CD4-positive, alpha-beta T cell treated with Interleukin-12 subunit alpha and Interleukin-12 subunit beta, for 1 hour (primary cell): ENCODE measurements at places on chromosomes 3 and 15.

GRCh38 chr15:63089260-63090043 is 32.2 kb upstream of the LACTB start:
- DNase-seq, result no peak

GRCh38 chr3:9023226-9023590 is 59.9 kb upstream of the RAD18 start:
- DNase-seq, result no peak

DNA sequence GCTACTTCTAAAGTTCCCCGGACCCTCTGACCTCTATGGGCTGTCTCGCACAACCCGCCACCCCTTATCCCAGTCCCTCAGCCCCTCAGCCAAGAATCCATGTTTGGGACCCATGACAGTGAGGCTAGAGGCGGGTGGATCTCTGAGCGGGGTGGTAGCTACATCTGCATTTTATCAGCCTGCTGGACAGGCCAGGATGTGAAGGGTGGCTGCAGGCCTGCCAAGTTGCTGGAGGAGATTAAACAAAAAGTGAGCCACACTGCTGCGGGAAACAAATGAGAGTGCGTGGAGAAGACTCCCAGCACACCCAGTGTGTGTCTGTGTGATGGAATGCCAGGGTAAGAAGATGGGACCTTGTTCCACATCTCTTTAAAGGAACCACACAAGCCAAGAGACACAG is 51.1 kb upstream of the SPATA12 start:
- DNase-seq, result no peak

DNA sequence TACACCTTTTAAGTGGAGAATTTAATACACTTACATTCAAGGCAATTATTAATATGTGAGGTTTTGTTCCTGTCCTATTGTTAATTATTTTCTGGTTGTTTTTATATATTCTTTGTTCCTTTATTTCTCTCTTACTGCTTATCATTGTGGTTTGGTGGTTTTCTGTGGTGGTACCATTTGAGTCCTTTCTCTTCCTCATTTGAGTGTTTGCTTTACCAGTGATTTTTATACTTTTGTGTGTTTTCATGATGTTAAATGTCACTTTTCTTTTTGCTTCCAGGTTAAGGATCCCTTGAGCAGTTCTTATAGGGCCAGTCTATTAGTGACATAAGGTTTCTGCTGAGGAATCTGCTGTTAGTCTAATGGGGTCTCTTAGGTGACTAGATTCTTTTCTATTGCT is 116.5 kb downstream of the LRRK1 start:
- no peak for DNase-seq

DNA sequence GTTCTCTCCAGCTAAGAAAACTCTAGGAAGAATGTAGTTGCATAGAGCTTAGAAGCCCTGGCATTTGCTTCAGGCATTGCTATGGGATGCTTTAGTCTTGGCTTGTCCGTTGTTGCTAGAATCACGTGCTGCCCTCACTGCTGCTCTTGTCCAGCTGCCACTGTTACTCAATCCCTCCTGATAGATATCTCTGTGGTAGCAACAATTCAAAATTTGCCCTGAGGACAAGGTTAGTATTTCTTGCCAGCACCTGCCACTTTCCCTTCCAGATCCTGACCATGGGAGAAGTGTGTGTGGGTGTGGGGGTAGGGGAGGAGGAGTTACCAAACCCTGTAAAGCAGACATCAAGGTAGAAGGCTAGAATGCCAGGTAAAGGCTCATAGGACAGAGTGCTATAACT is 113.8 kb downstream of the PPM1L start:
- no peak for DNase-seq

- no peak for DNase-seq
Observed at GRCh38 chr3:46656778-46657556, 36.5 kb downstream of the ALS2CL start.

- no peak for DNase-seq
Observed at GRCh38 chr15:71496336-71496955, 313.9 kb upstream of the NR2E3 start.

DNA sequence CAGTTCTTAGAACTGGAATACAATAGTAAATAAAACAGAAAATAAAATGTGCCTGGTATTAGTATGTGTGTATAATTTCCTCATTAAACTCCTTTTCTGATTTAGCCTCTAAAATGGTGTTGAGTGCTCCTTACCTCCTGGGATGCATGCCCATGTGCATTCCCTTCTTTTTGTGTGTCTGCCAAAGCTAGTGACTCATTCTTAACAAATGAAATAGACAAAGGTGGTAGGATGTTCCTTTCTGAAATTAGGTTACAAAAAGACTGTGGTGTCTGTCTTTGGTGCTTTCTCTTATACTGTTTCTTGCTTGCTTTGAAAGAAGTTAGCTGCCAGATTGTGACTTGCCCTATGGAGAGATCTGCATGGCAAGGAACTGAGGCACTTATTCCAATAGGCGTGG is 623.7 kb downstream of the GRM7 start:
- DNase-seq, result no peak

DNA sequence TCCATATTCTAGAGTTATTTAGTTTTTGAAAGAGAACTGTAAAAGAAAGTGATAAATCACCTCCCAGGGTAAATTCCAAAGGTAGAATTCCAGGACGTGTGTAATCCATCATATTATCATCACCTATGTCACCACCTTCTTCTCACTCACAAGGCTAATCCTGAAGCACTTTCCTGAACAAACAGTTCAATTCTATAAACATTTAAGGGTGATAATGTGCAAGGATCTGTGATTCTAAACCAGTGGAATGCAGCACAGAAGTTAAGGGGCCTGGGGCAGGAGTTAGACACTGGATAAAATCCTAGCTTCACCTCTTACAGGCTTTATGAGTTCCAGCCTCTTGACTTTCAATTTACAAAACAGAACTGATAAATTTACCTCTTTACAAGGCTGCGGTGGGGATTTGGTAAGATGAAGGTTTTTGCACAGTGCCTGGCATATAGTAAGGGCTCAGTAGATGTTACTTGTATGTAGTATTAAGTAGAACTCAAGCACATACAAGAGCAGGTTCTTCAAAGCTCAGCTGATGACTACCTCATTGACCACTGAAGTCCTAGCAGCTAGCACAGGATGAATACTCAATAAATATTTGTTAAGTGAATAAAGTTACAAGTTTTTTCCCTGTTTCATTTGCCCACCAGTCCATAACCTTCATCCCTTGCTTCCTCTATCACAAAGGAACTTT is 47.3 kb upstream of the CCDC80 start:
- DNase-seq, result no peak

GRCh38 chr15:70493787-70494516 is 269.4 kb downstream of the UACA start:
- DNase-seq, result no peak

- DNase-seq, result peak; percentile 32
Observed at GRCh38 chr3:151268267-151269235, 9.8 kb downstream of the P2RY14 start.

GRCh38 chr3:62363275-62363674 is 10.1 kb downstream of the FEZF2 start:
- no peak for DNase-seq

DNA sequence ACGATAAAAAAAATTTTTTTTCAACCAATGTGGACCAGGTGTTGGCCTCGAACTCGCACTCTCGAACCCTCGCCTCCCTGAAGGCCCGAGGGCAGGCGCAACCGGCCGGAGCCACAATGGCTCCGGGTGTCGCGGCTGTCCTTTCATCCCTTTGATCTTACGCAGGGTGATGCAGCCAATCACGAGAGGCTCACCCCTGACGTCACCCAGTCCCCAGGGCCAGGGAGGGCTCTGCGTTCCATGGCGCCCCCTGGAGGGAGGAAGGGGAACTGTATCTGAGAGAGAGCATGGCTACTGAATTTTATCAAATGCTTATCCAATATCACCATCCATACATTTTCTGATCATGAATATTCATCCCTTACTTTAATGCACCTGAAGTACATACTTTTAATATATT is 15.4 kb upstream of the GMNC start:
- DNase-seq, result no peak

DNA sequence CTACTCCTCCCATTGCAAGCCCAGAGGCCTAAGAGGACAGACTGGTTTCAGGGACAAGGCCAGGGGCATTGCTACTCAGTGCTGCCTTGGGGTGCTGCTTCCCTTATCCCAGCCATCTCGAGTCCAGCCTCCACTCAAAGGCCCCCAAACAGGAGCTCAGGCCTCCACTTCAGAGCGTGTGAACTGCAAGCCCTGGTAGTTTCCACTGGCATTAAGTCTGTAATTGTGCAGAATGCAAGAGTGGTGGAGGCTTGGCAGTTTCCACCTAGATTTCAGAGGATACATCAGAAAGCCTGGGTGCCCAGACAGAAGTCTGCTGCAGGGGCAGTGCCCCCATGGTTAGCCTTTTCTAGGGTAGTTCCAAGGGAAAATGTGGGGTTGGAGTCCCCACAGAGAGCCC is 192.8 kb upstream of the ST8SIA2 start:
- no peak for DNase-seq

GRCh38 chr3:39447637-39448483 is 19.6 kb upstream of the MOBP start:
- peak; percentile 69 for DNase-seq

DNA sequence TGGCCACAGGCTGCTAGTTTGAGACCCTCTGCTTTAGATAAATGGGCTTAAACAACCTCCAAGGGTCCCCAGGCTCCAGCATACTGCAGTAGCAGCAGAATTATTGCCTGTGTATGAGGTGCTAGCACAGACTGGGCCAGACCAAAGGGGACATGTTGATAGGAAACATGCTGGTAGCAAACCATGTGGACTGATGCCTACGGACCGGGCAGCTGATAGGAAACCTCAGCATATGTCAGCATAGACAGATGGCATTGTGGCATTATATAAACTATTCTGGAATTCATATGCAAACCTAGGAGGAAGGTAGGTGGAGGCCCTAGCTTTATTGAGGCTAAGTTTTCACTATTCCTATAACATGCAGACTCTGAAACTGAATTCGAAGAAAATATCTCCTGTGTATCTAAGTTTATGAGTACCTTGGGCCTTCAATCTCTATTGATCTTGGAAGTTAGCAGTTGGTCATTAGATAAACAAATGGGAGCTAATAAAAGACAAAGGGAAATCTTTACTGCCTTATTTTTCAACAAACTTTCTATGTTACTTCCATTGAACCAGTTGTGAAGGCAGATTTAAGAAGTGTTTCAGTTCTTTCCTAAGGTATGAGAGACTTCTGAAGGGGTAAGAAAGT is 1.7 kb upstream of the HGD start:
- DNase-seq, result no peak

DNA sequence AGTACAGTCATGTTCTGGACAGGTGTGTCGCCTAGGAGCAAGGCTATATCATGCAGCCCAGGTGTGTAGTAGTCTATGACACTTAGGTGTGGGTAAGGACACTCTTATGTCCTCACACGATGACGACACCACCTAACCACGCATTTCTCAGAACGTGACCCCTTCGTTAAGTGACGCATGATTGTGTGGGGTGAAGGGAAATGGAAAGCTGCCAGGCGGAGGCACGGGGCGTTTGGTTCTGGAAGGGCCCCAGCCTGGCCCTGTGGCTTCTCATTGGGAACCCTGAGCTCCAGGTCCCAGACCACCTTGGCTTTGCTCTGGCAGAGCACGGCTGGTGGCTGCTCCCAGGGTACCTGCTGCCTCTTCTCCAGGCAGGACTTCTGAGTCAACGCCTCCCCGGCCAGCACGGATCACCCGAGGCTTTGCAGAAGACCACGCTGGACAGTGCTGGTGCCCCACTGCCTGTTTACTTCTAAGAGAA is 39.3 kb downstream of the FBLN2 start:
- no peak for DNase-seq

- DNase-seq, result no peak
Observed at GRCh38 chr15:85742186-85742821, 52.4 kb downstream of the KLHL25 start.

DNA sequence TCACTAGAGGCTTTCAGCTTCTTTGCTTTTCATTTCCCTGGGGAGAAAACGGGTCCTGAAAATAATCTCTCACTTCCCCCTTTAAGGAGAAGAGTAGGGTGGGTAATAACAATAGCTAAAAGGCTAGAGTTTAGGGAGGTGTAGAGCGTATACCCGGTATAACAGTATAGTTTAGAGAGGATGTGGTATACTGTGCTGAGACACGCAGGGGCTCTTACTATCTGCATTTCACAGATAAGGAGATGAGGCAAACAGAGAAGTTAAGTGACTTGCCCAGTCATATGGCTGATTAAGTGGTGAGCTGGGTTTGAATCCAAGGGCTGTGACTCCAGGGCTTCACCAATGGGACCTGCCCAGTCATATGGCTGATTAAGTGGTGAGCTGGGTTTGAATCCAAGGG is 15.0 kb upstream of the KCNMB3 start:
- DNase-seq, result no peak

DNA sequence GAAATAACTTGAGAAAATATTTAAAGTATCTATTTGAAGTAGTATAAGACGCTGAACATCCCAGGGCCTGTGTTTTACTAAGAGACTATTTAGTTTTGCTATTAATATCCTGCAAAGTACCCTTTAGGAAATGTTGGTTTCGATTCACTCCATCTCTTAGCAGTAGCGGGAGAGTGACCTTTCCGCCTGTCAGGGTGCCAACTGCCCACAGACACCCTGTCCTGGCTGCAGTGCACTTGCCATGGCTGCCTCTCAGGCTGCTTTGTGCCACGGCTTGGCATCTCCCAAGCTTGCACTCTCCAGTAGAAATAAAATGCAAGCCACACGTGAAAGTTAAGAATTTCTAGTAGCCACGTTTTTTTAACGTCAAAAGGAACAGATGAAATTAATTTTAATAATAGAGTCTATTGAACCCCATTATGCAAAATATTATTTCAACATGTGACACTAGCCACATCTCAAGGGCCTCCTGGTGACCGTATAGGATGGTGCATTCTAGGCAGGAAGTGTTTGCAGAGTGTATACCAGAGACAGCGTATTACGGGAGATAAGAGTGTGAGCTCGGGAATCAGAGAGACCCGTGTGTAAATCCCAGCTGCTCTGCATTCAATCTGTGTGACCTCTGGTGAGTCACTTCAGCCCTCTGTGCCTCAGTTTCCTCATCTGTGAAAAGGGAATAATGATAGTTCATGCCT is 19.8 kb downstream of the ADAMTS9 start:
- no peak for DNase-seq

DNA sequence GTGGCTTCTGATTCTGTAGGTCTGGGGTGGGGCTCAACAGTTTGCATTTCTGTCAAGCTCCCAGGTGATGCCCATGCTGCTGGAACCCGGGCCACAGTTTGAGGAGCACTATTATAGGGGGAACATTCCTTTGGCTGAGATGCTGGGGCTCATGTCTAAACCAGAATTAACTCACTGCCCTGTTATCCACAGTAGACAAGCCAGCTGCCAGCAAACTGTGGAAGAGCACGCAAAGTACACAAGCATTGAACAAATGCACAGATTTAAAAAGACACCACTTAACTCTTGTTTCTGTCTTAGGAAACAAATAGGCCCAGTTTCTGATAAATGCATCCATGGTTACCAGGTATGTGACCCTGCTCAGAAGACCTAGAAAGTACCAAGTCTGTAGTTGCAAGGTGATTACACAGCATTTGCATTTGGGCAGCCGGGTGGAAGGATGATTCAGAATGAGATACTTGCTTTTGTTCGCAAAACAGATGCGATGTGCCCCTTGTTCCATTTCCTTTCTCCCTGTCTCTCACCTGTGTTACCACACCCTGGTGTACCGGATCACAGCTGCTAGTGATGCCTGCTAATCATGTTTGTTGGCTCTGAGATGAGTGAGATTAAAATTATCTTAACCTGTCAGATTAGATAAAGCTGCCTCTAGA is 12.4 kb downstream of the GYG1 start:
- peak; percentile 17 for DNase-seq
